ENCODE measurements at places on chromosomes 7 and 10.

GRCh38 chr7:107982042-107982840 lies 20.7 kb downstream of the LAMB1 start:
- no peak for DNase-seq

- no peak for DNase-seq
Measured at GRCh38 chr10:3136763-3137611, 35.6 kb downstream of the PITRM1 start.

DNA sequence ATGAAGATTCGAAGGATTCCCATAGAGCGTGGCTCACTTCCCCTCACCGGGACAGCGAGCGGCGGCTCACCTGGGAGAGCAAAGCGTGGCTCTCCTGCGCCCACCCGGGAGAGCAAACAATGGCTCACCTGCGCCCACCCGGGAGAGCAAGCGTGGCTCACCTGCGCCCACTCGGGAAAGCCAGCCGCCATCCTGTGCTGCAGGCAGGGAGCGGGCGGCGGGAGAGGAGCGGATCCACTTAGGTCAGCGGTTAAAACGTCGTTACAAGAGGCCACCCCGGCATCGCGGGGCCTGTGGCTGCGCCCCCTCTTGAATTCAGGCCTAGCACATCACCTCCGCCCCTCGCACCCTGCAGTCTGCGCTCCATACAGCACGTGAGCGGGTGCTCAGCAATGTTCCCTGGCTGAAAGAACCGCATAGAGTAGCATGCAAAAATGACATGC lies 461 bp upstream of the FIGNL1 start:
- DNase-seq, result no peak

DNA sequence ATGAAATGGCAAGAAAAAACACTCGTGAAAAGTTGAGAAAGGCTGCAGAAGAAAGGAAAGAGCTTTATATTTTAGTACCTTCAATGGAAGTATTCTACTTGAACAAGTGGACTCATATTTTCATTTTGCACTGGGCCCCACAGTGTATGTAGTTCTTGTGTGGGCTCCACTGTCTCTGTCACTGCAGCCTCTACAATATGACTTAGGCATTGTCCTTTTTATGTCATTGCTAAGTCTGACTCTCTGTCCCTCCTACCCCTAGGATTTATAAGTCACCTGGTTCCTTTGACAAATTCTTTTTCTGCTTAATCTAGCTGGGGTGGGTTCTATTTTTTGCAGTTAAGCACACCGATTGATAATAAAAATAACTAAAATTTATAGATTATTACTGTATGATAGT lies 27.7 kb upstream of the SOSTDC1 start:
- no peak for DNase-seq
